Brain (organoid and tissue), 16 donors: ENCODE measurements at places on chromosomes 5 and 9.

- DNase-seq: no peak
Measured at GRCh38 chr9:116693233-116693731, 6.2 kb downstream of the TRIM32 start.

DNA sequence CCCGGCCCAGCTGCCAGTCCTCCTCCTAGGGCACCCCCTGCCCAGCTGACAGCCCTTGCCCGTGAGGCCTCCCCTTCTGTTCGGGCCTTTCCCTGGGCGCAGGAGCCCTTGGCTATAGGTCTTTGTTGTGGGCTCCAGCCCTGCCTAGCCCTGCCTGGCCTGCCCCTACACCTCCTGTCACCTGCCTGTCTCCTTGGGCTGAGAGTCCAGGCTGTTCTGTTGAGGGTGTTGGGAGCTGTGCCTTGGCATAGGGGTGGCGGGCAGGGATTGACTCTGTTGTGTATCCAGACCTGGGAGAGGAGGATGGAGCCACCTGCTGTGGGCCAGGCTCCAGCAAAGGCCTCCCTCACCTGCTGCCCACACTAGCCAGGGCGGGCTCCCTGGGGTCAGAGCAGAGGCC lies 11.6 kb downstream of the FCN2 start:
- DNase-seq: no peak

- no peak for DNase-seq
Measured at GRCh38 chr5:32935283-32935682, 224.2 kb downstream of the NPR3 start.

- DNase-seq: no peak
Measured at GRCh38 chr9:133998915-133999595, 6.9 kb upstream of the VAV2 start.

- no peak for DNase-seq
Measured at GRCh38 chr9:137255448-137256114, 454 bp downstream of the NELFB start.

GRCh38 chr9:92962303-92962649 lies 15.0 kb downstream of the FGD3 start:
- no peak for DNase-seq

- peak; percentile 31 for DNase-seq
Measured at GRCh38 chr5:131264451-131265099, 722 bp downstream of the CDC42SE2 start.

GRCh38 chr5:123439709-123440108 lies 16.5 kb upstream of the CEP120 start:
- no peak for DNase-seq

- no peak for DNase-seq
Measured at GRCh38 chr9:93319992-93320500, 131.4 kb upstream of the FAM120A start.

GRCh38 chr5:136205941-136206340 lies 13.0 kb upstream of the SMIM32 start:
- DNase-seq: no peak

GRCh38 chr5:138458856-138459255 lies 6.4 kb upstream of the EGR1 start:
- no peak for DNase-seq

DNA sequence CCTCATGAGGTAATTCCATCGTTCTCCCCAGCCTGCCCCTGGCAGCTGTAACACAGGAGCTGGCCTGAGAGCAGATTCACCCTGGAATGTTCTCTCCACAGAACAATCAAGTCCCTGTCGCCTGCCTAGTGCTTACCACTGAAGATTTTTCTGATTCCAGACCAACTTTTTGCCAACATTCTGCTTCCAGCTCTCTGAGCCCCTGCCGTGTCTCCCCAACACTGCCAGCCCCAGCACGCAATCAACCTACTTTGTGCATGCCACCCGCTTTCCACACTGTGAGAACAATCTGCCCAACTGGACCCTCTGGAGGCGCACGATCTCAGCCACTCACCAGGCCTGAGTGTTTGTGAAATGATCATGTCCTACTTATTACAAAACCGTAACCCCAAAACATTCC lies 62.6 kb downstream of the PSMB7 start:
- no peak for DNase-seq

DNA sequence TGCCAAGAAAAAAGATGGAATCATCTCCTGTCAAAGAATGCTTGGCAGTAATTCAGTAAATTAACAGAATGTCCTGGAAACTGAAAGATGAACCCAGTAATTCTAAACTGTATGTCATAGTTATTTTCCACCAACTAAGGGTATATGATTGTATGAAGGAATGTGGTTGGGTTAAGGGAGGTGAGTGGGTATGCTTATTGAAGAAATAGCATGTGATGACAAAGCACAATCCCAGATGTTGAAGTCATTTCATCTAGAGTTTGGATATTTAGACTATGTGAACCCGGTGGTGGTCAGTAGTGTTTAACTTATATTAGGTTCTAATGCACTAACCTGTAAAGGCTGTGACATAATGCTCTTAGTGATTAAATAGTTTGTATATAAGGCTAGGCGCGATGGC lies 87.3 kb downstream of the CDKN2A start:
- DNase-seq: no peak

DNA sequence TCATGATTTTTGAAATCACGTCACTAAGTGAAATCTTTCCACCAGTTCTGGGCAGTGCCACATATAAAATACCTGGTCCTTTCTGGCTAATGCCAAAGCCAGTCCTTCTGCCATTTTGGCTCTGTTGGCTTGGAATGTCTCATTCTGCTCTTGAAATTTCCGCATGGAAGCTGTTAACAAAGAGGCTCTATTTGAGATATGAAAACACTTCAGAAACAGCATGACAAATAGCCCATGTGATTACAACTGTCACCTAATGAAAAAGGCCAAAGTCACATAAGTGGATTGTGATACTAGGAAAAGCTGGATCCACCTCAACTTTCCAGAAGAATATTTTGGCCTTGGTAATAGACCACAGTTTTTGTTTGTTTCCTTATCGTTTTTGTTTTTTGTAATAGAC lies 12.8 kb downstream of the GOLGA1 start:
- no peak for DNase-seq

GRCh38 chr5:14263699-14264098 lies 120.6 kb downstream of the TRIO start:
- no peak for DNase-seq

DNA sequence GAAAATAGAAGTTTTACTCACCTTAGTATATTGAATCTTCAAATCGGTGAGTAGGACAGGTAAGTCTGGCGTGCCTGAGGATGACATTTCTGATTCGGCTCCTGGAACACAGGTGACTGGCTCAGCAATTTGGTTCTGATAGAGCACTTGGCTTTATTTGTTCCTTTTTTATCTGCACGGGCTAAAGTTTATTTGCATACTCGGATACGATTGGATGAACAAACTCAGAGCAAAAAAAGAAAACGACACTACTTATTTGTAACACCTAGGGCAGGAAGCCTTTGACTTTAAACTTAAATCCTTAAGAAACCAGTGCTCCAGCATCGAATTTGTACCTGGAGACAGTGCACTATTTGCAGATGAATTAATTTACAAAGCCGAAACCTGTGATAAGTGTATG lies at the start of gene ALDH1A1:
Gene ALDH1A1, minus strand, starts transcription at position 140 of the 400 bp plus-strand sequence. Its CDS starts 53 bp downstream, at position 87.
- DNase-seq: no peak

- peak; percentile 85 for DNase-seq
Measured at GRCh38 chr5:20360263-20360662, 372.3 kb upstream of the CDH18 start.

DNA sequence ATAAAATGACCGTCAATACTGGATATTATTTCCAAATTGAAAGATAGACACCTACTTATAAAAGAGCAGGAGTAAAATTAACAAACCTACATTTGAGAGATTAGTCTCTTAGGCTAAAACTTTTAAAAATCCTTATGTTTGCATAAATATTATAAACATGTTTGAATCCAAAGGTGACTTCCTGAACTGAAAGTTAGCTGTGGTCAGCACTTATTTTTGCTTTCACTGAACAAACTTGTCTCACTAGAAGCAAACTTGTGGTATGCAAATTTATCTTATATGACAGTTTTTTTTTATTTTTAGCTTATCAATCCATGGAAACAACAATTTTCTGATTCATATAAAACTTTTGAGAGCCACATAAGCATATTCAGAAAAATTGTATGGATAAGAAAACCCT lies 502.6 kb upstream of the COX7C start:
- no peak for DNase-seq

DNA sequence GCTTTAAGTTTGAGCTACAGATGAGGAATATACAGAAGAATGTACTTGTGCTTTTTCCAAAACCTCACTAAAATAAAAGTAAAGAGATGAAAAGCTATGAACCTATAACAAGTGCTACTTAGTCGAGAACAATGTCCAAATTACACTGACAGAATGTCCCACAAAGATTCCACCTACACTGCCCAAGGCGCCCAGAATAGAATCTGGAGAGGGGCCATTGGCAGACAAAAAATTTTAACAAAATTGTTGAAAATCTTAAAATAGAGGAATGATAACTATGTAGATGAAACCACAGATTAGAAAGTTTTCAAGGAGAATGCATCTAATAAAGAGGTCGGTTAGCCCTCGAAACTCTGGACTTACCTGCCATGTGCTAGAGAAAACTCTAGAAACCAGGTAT lies 235.3 kb downstream of the CETN3 start:
- DNase-seq: no peak

- DNase-seq: no peak
Measured at GRCh38 chr9:35937227-35937626, 20.7 kb downstream of the OR2S2 start.

GRCh38 chr9:127053057-127053821 lies 69.2 kb downstream of the ANGPTL2 start:
- peak; percentile 65 for DNase-seq

DNA sequence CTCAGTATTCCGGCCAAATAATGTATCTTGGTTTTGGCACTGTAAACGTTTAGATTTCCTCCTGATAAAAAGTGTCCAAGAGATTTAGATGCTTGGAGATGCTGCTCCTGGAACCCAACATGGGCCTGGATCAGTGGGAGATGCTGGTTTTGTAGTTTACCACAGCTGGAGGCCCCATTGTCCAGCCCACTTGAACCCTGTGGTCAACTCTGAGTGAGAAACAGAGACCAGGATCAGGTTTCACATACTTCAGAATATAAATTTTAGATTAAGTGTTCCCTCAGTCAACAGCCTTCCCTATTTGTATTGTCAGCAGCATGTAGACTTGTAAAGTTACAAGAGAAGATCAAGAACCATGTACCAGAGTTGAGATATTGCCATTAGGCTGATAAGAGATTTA lies 144.7 kb upstream of the C9orf72 start:
- DNase-seq: no peak

DNA sequence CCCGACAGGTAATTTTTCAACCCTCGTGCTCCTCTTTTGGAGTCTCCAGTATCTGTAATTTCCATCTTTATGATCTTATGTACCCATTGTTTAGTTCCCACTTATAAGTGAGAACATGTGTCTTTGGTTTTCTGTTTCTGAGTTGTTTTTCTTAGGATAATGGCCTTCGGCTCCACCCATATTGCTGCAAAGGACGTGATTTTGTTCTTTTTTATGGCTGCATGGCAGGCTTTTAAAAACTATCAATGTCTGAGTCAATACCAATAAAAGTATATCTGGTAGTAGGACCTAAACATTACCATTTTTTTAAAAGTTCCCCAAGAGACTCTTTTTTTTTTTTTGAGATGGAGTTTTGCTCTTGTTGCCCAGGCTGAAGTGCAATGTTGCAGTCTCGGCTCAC lies 3.9 kb upstream of the SLC26A2 start:
- DNase-seq: no peak

DNA sequence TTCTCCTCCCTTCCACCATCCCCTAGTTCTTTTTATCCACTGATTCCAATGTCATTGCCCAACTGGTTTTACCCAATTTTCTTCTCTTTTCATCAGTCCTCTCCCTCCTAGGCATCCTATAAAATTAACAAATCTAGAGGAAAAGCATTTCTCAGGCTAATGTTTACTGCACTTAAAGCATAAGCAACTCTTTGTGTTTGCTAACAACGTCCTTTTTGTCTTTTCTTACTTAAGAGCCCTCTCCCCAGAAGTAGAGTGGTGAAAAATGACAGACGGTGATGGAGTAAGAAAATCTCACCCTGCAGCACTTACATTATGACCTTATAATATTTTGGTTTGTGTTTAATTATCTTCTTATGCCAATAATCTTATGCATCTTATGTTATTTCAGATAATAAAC lies 1.6 kb upstream of the SPATA9 start:
- no peak for DNase-seq

- no peak for DNase-seq
Measured at GRCh38 chr9:74551266-74551665, 54.1 kb downstream of the RORB start.

DNA sequence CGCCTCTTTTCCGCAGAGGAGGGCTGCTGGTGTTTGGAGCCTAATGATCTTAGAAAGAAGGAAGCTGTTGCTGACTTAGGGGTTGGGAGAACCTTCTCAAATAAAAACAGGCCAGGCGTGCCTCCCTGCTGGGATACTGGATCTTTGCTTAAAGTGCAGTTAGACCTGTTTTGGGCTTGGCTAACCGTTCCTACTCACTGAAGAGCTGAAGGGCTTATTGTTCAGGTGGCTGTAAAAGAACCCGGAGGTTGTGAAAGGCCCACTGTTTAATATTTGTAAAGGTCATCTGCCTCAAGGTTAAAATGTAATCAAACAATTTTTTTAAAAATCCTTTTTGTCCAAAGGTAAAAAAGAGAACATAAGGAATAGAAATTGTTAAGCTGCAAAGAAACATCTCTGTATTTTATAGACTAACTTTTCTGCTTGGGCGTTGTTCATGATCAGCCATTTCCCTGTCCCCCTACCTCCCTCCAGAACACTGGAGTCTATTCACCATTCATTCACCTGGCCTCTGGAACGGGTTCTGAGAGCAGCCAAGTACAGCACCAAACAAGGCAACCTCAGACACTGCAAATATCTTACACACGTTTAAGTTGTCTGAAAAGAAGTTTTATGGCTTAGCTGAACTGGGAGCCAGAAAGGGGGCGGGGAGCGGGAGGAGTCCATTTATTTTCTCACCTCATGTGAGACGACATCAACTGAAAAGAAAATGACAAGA lies 18.6 kb upstream of the MTMR12 start:
- DNase-seq: no peak

- DNase-seq: peak; percentile 87
Measured at GRCh38 chr9:17462869-17463464, 115.9 kb upstream of the SH3GL2 start.

DNA sequence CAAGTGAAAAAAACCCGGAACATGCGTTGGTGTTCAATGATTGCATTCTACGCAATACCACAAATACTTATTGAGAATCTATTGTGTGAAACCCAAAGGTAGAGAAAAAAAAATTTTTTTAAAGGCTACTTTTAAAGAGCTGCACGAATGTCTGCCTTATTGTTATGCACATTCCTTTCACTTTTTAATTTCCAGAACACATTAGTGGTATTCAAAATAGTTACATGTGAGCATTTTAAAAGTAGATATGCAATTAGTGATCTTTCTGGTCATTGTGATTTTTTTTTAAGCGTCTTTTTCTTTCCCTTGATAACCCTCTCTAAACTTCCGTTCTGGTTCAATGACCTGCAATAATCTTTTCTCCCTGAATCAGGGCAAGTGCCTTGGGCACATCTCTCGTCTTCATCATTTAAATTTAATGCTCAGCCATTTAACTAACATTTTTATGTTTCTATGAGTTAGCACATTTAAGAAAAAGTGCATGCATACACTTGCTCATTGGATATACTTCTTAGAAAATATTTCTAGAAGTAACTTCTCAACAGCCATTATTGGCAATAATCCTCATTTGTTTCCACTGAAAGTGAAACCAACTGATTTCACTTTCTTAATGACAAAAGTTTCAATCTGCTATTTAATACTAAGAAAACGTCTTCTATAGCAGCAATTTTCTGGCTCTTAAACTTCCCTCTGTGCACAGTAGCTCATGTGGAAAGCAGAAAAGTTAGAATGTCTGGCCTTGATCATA lies 80.3 kb downstream of the CDH6 start:
- no peak for DNase-seq
